NCI-H446 (cell line): ENCODE measurements at places on chromosomes 3 and 15.

- no peak for DNase-seq
These were observed 728.9 kb upstream of the DPPA4 start for GRCh38 chr3:110066206-110066605.

GRCh38 chr3:23246651-23247050 lies 43.5 kb downstream of the UBE2E2 start:
- DNase-seq, result no peak

DNA sequence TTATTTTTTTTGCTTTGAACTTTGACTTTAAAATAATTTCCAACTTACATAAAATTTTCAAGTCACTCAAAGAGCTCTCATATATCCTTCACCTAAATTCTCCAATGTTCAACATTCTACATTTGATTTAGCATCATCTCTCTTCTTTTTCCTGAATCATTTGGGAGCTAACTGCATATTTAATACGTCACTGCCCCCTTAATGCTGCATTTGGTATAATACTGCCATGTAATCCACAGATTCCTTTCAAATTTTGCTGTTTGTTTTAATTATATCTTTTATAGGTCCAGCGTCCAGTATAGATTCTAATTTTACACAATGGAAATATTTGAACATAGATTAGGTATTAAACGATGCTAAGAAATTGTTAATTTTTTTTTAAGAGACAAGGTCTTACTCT lies 2.3 kb upstream of the EIF2AK4 start:
- DNase-seq, result no peak

GRCh38 chr3:31265646-31266428 lies 266.9 kb upstream of the STT3B start:
- no peak for DNase-seq

- no peak for DNase-seq
These were observed 9.5 kb downstream of the PRKCD start for GRCh38 chr3:53170325-53171063.

GRCh38 chr15:39151545-39151944 lies 429.3 kb upstream of the THBS1 start:
- DNase-seq, result no peak

- no peak for DNase-seq
These were observed 71.3 kb downstream of the NUP210 start for GRCh38 chr3:13348661-13349396.

GRCh38 chr3:45632956-45633355 lies 38.4 kb downstream of the LIMD1 start:
- no peak for DNase-seq

- DNase-seq, result no peak
These were observed 11.1 kb downstream of the STAG1 start for GRCh38 chr3:136741063-136741462.

DNA sequence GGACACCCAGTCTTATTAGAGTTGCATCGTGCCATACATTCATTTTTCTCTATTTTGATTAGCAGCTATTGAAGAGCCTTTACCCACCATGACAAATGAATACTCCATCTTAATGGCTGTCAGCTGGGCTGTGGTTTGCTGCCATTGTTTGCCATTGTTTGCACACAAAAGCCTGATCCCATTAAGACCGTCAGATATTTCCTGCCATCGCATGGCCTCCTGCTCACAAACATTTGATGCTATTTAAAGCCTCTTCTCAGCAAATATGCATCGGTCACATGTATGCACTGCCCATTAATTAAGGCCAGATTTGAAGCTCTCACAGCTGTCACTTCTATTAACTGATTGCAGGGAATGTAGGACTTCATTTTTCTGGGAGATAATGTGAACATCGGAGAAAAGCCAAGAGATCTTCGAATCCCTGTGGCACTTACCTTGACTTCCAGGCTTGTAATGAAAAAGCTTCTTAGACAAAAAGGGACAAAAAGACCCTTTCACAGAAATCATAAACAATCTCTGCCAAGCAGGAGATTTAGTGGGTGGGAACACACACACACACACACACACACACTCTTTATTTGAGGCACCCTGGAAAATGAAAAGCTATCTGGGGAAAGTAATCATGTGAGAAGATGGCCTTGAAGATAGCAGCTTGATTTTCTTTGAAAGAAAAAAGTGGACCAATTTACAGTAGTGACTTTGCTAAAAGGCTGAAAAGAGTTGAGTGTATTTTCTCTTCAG lies 175.4 kb upstream of the NR2E3 start:
- no peak for DNase-seq

GRCh38 chr3:168117853-168118313 lies 22.2 kb upstream of the GOLIM4 start:
- DNase-seq, result peak; percentile 19

DNA sequence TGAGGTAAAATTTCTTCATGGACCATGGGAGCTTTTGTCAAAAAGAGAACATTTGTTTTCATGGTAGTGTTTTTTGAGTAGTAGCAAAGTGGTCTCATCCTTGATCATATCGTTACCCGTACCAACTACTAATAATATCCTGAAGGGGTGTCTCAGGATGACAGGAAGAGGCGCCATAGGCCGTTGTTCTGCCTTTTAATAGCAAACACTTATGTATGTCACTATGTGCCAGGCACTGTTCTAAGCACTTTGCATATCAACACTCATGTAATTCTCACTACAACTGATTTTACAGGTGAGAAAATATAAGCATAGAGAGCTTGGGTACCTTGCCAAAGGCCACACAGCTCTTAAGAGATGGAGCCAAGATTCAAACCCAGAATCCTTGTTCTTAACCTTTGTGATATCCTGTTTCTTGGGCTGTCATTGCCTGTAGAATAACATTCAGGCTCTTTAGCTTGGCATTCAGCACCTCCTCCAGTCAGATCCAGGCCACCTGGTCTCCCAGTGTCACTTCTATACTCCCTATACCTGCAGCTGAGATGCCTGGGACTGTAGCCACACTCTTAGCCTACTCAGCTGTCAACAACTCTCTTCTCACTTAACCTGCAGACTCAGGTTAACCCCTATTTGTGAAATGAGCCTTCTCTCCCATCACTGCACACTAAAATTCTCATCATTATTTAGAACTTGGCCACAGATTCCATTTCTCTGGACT lies 113.7 kb downstream of the USP13 start:
- DNase-seq, result no peak

GRCh38 chr3:178270838-178271237 lies 265.4 kb upstream of the KCNMB2 start:
- no peak for DNase-seq

GRCh38 chr3:195214381-195214780 lies 56.6 kb downstream of the XXYLT1 start:
- no peak for DNase-seq

GRCh38 chr15:89615135-89615534 lies 39.9 kb downstream of the TICRR start:
- DNase-seq, result no peak

- DNase-seq, result no peak
These were observed 86.2 kb downstream of the ASB7 start for GRCh38 chr15:100688549-100689120.

- DNase-seq, result no peak
These were observed 21.2 kb downstream of the LRRC2 start for GRCh38 chr3:46544771-46545503.

DNA sequence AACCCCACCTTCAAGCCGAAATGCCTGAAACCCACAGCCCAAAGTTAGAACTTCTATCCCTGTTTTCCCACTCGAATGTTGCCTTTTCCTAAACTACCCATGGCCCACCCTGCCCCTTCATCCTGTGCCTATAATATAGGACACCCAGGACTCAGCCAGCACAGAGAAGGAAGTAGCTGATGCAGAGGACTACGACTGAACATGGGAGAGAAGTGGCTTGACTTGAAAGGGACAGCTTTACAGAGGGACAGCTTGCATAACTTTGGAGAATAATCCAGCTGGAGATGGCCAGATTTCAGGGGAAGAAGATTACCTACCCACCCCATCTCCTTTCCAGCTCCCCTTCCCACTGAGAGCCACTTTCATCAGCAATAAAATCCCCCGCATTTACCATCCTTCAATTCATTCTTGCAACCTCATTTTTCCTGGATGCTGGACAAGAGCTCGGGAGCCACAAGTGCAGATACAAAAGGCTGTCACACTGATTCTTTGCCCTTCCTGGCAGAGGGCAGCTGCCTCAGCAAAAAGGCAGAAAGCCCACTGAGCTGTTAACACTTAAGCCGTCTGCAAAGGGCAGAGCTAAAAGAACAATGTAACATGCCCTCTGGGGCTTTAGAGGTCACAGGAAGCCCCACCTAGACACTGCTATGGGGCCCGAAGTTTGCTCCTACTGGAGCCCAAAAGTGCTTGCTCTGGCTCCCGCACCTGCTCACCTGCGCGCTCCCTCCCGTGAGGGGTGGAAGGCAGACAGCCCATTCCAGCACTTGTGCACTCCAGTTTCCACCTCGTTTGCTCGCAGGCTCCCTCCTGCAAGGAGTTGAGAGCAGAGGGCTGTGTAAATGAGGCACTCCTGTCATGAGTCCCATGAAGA lies 224.0 kb downstream of the TBC1D5 start:
- DNase-seq, result no peak

DNA sequence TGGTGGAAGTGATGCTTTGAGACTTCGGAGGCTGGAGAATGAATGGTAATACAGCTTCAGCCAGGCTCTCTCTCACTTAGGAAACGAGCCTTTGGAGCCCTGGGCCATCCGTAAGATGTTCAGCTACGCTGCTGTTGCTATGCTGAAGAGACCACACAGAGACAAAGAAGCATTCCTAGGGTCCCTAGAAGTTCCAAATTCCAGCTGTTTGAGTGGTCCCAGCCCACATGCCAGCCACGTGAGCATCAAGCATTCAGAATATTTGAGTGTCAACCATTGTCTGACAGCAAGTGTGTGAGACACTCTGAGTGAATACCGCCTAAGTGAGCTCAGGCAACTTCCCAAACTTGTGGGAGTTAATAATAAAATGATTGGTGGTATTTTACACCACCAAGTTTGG lies 212.9 kb downstream of the CD47 start:
- no peak for DNase-seq

DNA sequence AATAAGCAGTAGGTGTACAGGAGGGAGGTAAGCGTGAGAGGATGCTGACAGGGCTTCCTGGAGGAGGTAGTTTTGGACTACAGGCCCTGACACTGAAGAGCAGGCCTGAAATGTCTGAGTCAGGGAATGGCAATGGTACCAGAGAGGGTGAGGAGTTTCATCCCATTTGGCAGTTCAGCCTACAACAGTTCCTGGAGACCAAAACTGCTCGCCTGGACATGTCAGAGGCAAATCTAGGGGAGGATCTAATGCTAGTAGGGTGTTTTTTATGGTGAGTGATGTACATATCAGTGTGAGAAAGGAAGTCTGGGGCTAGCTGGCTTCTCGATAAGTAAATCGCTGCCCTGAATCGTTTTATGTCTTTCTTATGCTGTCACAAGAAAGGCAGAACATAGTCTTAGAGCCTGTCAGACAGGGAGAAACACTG lies 13.8 kb upstream of the TNFSF10 start:
- no peak for DNase-seq

DNA sequence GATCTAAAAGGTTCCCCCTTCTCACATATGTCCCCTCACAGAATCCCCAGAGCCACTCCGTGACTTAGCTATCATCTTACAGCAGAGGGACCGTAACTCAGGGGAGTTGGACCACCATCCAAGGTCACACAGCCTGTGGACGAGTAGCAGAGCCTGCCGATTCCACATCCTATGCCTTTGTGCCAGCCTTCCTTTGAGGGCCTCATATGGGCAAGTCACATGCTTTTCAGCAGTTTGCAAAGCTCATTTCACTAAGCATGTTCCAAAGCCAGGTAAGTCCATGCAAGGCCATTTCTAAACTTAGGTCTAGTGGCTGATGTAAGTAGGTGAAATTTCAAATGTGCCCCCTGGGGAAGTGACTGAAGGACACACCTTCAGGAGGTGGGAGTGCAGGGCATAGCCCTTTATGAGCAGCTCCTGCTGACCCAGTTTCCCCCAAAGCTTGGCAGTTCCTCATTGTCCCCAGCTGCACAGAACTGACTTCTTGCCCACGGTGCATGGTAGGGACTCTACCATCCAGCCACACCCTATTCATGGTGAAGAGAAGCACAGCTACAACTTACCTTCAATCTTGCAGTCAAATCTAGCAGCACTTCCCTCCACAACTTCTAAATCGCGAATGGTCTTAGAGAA lies 33.3 kb upstream of the HACD2 start:
- no peak for DNase-seq

DNA sequence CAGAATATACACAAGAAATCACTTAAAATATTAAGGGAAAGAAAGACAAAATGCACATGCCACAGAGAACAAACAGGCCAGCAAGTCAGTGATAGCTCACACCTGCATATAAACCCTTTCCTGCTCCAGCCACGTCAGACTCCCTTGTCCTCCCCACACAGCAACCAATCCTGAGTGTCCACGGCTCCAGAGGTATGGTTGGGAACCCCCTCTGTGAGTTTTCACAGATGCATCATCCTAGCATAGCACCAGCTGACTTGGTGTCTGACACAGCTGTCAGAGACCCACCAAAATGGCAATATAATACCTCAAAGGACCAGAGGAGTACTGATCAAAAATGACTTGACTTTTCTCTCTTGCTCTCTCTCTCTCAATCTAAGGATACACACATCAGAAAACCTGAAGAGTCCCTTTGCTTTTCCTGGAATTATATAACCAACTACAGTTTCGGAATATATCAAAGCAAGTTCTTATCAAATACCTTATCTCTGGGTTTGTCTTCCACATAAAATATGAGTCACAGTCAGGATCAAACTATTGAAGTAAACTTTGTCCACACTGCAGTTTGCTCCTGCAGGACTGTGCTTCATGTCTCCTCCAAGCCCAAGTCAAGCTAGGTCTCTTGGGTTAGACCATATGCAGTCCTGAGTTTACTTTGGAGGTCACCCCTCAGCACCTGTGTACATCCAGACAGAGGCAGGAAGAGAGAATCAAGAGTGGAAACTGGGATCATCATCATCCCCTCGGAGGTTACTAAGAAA lies 187.1 kb upstream of the THBS1 start:
- DNase-seq, result no peak

DNA sequence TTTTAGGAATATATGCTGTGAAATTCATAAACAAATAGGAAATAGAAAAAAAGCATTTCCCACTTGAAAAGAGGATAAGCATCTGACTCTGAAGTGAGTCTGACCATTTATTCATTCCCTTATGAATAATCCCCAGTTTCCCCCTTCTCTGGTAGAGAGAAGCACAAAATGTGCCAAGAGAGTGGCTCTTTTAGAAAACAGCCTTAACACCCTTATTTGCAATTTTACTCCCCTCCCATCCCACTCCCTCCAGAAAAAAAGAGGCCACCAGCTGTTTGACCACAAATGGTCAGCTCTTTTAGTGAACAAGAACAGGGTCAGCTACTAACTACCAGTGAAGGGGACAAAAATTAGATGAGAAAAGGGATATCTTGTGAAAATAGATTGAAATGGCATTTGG lies 184.5 kb upstream of the ADAMTS9 start:
- no peak for DNase-seq

- peak; percentile 16 for DNase-seq
These were observed 26.4 kb upstream of the ZBED2 start for GRCh38 chr3:111621535-111621934.

DNA sequence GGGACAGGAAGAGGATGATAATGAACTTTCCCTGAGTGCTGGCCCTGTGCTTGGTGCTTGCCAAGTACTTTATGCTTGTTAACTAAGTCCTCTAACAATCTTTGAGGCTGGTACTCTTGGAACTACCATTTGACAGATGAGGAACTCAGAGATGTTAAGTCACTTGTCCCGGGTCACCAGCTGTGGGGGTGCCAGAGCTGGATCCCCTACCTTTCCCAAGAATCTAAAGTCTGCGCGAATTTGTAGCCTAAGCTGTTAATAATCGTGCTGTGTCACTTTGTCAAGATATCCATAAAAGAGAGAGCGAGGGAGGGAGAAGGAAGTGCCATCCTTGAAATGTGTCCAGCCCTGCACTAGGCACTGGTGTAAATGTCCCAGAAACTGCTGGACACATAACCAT lies 19.0 kb upstream of the ACOX2 start:
- DNase-seq, result no peak

GRCh38 chr15:96870580-96870979 lies 540.1 kb downstream of the NR2F2 start:
- no peak for DNase-seq
